ENCODE measurements at places on chromosomes 3 and 15.

DNA sequence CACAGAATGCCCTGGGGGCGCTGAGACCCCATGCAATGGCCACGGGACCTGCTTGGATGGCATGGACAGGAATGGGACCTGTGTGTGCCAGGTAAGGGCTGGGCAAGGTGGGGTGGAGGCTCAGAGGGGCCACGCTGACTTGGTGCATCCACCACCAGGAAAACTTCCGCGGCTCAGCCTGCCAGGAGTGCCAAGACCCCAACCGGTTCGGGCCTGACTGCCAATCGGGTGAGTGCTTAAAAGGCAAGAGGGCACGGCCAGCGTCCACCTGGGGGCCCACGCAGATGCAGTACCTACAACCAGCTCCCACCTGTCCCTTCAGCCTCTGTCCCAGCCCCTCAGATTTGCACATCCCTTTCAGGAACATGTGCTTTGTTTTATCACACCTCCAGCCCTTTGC, 6.9 kb downstream of the STAB1 start:
- no peak for DNase-seq

- DNase-seq = no peak
Measured at GRCh38 chr3:53164911-53165310, 3.9 kb downstream of the PRKCD start.

DNA sequence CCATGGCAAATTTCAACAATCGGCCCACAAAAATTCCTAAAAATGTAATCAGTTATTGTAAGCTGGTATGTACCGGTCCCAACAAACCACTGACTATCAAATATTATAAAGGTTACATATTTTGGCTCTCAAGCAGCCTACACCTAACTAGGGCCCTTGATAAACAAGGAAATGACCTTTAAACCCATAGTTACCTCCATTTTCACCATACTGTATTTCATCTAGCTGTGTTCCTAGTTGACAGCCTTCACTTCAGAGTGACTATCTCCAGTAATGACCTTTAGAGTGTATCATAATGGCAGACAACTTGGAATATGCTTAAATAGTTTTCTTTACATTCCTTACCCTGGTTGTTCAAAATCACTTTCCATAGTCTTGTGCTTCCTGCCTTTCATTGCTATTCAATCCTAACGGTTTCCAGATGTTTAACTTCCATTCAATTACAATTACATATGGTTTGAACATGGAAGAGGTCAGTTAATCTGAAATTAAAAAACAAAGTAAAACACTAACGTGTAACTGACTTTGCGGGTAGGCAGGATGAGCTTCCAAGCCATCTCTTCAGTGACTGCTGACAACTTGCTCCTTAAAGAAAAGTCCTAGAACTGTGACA, 111.9 kb upstream of the TSC22D2 start:
- no peak for DNase-seq

GRCh38 chr3:28836199-28836598, 444.7 kb upstream of the RBMS3 start:
- DNase-seq = no peak

GRCh38 chr3:197775317-197775716, 15.7 kb upstream of the LRCH3 start:
- no peak for DNase-seq

GRCh38 chr3:17894434-17895060, 152.1 kb upstream of the TBC1D5 start:
- peak; percentile 69 for DNase-seq

DNA sequence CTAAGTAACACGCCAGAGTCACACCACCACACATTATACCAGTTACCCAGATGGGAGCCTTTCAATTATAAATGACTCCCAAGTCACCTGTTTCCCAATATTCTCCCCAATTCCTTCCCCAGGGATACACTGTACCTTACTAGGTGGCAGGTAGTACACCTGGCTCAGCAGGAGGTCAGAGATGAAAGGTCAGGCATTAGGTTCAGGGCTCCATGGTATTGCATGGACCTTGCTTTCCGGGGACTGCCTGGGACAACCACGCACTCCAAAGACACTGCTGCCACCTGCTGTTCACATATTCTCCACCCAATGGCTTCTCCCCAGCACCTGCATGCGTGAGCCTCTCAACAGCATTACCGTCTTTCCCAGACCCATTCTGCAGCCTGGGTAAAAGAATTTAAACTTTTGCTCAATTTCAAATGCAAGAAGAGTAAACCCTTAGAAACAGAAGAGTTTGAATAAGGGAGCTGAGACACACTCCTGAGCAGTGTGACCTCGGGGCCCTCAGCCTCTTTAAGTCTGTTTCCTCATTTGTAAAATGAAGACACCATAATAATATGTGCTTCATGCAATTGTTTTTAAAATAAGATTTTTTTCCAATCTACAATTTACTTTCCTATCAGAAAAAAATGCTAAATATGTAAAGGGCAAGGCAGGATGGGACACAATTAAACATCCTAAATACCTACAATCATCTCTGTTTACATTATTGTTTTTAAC, 28.0 kb upstream of the LACTB start:
- peak; percentile 56 for DNase-seq

- DNase-seq = no peak
Measured at GRCh38 chr3:194256040-194256945, 94.8 kb downstream of the CPN2 start.

DNA sequence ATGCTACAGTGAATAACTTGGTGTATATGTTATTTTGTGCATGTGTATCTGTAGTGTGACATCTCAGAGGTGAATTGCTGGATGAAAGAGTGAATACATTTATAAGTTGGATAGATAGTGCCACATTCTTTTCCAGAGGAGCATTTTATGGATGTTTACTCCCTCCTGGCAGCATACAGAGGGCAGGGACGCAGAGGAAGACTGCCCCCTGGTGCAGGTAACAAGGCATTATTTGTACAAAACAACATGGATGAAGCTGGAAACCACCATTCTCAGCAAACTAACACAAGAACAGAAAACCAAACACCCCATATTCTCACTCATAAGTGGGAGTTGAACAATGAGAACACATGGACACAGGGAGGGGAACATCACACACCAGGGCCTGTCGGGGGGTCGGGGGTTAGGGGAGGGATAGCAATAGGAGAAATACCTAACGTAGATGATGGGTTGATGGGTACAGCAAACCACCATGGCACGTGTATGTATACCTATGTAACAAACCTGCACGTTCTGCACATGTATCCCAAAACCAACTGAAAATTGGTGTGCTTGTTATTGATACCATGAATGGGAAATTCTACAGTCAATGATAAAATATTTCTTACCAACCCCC, 57.9 kb upstream of the CTXND1 start:
- no peak for DNase-seq

- no peak for DNase-seq
Measured at GRCh38 chr15:39830166-39830565, 47.5 kb upstream of the FSIP1 start.

DNA sequence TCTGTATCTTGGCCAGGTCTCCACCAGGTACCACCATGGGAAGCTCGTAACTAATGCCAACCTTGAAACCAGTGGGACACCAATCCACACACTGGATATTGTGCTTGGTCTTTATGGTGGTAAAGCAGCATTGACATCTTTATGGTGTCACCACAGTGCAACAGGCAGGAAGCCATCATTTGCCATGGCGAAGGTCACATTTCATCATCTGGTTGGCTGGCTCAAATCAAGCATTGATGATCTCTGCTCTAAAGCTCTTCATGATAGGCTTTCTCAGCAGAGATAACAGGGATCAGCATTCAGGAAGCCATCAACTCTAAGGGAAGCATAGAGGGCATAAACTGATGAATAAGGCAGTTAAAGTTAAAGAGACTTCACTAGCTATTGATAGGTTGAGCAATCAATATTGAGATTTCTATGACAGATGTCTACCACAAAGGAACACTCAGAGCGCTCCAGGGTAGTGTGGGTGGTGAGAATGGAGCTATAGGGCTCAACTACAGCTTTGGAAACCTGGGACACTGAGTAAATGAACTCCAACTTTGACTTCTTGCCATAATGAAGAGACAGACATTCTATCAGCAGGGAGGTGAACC, 54.1 kb upstream of the ACTC1 start:
- no peak for DNase-seq

DNA sequence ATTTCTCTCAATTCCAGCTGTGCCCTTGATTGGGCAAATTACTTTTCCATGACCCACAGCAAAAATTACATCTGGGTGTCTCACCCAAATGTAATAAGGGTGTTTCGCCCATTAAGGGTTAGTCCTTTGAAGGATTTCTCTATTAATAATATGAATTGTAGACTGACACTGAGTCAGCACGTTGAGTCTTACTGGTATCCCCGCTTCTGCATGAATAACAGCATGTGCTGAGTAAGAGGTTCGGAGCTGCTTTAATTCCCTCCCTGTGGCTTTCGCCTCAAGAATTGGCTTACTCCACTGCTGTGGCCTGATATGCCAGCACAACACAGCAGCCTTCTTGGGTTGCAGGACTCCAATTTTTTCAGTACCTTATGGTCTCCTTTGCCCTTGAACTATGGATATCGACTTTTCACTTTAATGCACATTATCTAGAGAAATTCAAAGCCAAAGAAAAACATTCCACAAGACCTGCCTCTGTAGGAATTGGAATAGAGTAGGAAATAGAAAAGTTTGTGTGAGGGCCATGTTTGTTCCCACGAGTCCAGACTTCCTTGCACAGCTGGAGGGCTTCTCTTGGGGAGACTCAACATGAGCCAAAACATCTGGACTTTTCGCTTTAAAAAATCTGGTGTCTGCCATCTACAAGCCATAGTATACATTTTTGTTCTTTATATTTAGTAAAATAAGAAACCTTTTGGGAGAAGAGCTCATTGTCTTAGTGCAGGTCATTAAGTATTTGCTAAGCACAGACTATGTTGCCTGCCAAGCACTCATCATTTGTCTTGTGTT, 20.7 kb upstream of the ERC2 start:
- no peak for DNase-seq

- DNase-seq = peak; percentile 64
Measured at GRCh38 chr3:194632809-194633348, 340 bp downstream of the TMEM44 start.

- DNase-seq = no peak
Measured at GRCh38 chr3:43953814-43954692, 263.3 kb downstream of the ABHD5 start.

- DNase-seq = no peak
Measured at GRCh38 chr3:182910936-182911781, 69.2 kb downstream of the DCUN1D1 start.

DNA sequence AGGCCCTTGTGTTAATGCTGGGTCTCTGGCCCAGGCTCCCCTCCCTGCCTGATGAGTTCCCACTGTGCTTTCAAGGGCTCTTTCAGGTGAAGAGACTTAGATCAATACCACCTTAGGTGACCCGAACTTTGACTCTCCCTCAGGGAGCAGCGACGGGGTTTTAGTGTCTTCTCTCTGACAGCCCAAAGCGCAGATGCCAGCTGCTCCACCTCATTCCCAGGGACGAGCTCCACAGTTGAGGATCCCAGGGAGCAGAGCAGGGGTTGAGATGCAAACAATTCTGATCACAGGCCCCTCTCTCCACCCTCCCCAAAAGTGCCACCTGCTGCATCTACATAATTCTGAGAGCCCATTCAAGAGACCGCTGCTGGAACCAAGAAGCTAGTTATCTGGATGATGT, 265.1 kb downstream of the TJP1 start:
- no peak for DNase-seq

- no peak for DNase-seq
Measured at GRCh38 chr3:94256888-94257813, 194.3 kb downstream of the NSUN3 start.

- no peak for DNase-seq
Measured at GRCh38 chr15:92751528-92751927, 96.0 kb upstream of the FAM174B start.

GRCh38 chr15:81030301-81030750, 29.6 kb downstream of the TLNRD1 start:
- no peak for DNase-seq

DNA sequence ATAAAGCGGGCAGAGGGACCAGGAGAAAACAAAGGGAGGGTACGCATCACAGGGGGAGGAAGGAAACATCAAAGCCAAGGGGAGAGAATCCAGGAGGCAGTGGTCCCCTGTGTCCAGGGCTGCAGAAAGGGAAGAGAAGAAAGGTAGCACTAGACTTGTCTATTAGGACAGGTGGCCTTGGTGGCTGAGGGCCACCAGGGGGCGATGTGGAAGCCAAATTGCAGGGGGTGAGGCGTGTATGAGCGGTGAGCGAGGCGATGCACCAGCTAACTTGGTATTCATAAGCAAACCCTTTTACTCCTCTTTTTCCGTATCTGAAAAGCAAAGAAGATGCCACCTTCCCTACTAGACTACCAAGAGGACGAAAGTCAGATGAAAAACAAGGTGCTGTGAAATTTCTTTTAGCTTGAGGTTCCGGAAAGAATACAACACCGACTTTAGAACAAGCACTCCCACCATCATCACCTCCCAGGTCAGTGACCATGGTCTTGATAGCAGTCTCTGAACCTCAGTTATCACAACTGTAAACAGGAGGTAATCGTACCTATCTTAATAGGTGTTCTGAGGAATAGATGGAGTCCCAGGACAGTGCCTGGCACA, 654.4 kb upstream of the ADAMTS9 start:
- DNase-seq = peak; percentile 6

DNA sequence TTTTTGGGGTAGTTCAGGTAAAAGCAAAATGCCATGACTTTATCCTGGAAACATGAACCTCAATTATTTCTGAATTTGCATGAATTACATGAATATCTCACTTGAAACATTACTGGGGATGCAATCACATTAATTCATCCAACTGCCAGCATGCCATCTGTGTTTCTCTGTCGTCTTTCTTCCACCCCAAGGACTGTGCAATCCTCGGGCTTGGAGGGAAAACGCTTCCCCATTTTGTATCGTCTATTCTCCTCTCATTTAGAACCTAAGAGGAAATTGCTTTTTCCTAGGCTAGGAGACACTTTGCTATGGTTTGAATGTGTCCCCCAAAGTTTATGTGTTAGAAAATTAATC, 109.4 kb downstream of the SQOR start:
- DNase-seq = no peak

Measured in GDM1 (cell line).